Left kidney (tissue), 8 donors: ENCODE measurements at places on chromosomes 7 and 10.

DNA sequence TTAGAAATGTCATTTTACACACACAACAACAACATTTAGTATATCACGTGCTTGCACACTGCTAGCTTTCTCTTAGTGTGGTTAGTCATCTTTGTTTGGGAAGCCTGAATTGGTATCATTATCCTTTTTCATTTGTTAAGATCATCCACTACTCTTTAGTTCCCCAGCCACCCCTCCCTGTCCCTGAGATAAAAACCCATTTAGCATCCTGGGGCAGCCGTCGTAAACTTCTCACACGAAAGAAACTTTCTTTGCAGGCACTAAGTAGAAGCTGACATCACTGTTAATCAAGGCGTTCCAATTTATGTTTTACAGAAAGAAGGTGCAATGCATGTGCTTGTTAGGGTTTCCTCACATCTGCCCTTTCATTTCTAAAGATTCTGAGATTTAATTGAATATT, 475.1 kb upstream of the FZD8 start:
- DNase-seq = no peak

- no peak for DNase-seq
Measured at GRCh38 chr7:76375251-76375650, 16.5 kb upstream of the YWHAG start.

DNA sequence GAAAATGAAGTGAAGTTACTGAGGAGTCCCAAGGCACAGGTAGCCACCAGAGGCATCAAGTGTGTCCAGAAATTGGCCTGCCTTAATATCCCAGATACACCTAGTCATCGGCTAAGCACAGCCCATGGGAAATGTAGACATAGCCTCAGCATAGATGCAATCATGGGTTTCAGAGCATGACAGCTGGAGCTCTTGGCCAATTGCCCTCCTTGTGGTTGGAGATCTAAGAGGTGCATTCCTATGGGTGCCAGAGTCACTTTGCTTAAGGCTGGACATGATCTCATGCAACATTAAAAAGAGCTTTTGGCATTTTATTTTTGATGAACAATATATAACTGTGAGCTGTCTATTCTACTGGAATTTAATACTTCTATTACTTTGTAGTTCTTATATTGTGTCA, 758.0 kb upstream of the LRRTM3 start:
- DNase-seq = no peak

DNA sequence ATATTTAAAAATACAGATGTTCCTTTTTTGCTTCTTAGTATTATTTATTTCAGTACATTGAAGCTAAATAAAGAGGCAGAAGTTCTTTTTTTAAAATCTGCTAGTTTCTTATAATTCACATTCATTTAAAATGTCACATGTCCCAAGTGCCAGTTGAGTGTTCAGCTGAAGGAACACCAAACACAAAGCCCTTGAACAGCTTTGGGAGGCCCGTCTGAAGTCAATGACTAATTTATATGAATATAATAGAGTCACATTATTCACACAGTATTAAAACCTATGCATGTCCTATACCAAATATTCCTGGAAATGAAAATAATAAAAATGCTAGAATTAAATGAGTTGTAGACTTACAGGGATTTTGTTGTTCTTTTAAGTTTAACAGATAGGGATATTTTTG, 70.3 kb downstream of the GNAI1 start:
- DNase-seq = no peak

- no peak for DNase-seq
Measured at GRCh38 chr7:93964813-93965212, 39.3 kb downstream of the BET1 start.
